ENCODE measurements at places on chromosomes 16 and 17. TPM values are rescaled to one million over a fixed set of nuclear protein-coding genes. Genes with fewer than 3 reads are reported as not detected.

MYCBPAP gene
- 0.73 TPM for total RNA-seq

TMEM170A gene
- total RNA-seq: 16.4 TPM

SHBG gene
- 0.33 TPM for total RNA-seq

KRT34 gene
- not detected for total RNA-seq

SUPT6H gene
- total RNA-seq: 43.6 TPM

TPSG1 gene
- total RNA-seq: not detected

MFSD6L gene
- under 0.01 TPM for total RNA-seq

ASGR1 gene
- 1.2 TPM for total RNA-seq

TBC1D3H gene
- not detected for total RNA-seq

CES5A gene
- total RNA-seq: under 0.01 TPM

ALDH3A2 gene
- total RNA-seq: 88.4 TPM

NRN1L gene
- total RNA-seq: 0.34 TPM

FAM20A gene
- not detected for total RNA-seq

OR1F1 gene
- not detected for total RNA-seq

SLC35G3 gene
- not detected for total RNA-seq

BOLA2 gene
- 20.3 TPM for total RNA-seq

TP53TG3B gene
- total RNA-seq: 0.67 TPM

PDPK1 gene
- total RNA-seq: 34.9 TPM

AXIN2 gene
- 8.0 TPM for total RNA-seq

NPIPB2 gene
- total RNA-seq: 8.0 TPM

MRC2 gene
- total RNA-seq: 1.0 TPM

CD300H gene
- total RNA-seq: not detected

MARCHF10 gene
- total RNA-seq: 0.36 TPM

SSTR5 gene
- total RNA-seq: not detected

PDIA2 gene
- total RNA-seq: not detected

NPIPA5 gene
- total RNA-seq: not detected

KRT33B gene
- not detected for total RNA-seq

ITGAX gene
- total RNA-seq: 4.1 TPM

ODAD4 gene
- total RNA-seq: 0.62 TPM
